ENCODE measurements at places on chromosomes 16 and 17. TPM values are rescaled to one million over a fixed set of nuclear protein-coding genes. Genes with fewer than 3 reads are reported as not detected.

RBFOX1 gene
- not detected for total RNA-seq

HP gene
- not detected for total RNA-seq

DHRS7C gene
- not detected for total RNA-seq

DNA sequence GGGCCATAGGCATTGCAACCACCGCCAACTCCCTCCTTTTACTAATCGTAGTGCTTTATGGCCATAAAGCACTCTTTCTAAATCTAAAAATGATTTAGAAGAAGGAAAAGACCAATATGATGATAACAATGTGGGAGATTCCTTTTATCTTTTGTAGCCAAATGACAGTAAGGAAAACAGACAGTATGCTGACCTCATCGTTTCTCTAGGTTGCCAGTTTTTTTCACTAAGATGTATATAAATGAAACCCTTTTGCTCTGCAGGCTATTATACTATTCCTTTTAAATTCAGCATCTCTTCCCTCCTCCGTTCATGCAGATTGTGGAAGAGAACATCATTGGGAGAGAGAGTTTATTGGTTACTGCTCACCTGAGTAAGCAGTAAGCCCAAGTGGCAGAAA lies 25.3 kb downstream of the OTOA start:
- H3K4me3 ChIP-seq: no peak overlapping the region
- DNase-seq: no peak
- H3K27me3 ChIP-seq: peaks cover 5% of the 10 kb centered on the region
- no peaks in the 10 kb centered on the region for H3K4me1 ChIP-seq
- no peak overlapping the region for H3K27ac ChIP-seq

TP53TG3B gene
- total RNA-seq: not detected

DNA sequence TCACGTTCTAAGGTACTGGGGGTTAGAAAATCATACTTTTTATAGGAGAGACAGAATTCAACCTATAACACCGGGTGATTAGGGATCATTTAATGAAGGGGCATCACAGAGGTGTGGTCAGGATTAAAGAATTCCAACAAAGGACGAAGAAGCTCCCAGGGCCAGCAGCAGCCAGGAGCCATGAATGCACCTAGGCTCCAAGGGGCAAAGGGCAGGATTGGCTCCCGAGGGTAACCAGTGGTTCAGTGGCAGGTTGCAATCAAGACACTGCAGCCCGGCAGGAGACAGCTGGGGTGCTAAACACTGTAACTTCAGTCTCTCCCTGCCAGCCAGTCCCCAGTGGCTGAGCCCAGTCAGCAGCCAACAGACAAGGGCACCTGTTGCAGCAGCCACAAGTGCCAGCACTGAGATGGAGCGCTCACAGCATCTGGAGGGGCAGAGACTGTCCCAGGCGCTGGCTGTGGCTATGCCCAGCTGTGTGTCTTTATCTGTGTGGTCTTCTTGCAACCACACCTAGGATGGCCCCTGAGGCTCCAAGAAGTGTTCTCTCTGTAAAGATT lies 23.9 kb downstream of the DHRS7C start:
- no peak overlapping the region for H3K4me3 ChIP-seq
- no peaks in the 10 kb centered on the region for H3K27me3 ChIP-seq
- H3K27ac ChIP-seq: no peak overlapping the region

GRCh38 chr16:60204181-60204580 lies 1470.1 kb upstream of the GOT2 start:
- no peaks in the 10 kb centered on the region for H3K4me1 ChIP-seq
- H3K27me3 ChIP-seq: no peaks in the 10 kb centered on the region
- H3K27ac ChIP-seq: no peak overlapping the region
- no peak for DNase-seq
- no peaks in the 10 kb centered on the region for H3K36me3 ChIP-seq

PRSS36 gene
- total RNA-seq: 0.14 TPM

ADAMTS18 gene
- total RNA-seq: not detected

DNA sequence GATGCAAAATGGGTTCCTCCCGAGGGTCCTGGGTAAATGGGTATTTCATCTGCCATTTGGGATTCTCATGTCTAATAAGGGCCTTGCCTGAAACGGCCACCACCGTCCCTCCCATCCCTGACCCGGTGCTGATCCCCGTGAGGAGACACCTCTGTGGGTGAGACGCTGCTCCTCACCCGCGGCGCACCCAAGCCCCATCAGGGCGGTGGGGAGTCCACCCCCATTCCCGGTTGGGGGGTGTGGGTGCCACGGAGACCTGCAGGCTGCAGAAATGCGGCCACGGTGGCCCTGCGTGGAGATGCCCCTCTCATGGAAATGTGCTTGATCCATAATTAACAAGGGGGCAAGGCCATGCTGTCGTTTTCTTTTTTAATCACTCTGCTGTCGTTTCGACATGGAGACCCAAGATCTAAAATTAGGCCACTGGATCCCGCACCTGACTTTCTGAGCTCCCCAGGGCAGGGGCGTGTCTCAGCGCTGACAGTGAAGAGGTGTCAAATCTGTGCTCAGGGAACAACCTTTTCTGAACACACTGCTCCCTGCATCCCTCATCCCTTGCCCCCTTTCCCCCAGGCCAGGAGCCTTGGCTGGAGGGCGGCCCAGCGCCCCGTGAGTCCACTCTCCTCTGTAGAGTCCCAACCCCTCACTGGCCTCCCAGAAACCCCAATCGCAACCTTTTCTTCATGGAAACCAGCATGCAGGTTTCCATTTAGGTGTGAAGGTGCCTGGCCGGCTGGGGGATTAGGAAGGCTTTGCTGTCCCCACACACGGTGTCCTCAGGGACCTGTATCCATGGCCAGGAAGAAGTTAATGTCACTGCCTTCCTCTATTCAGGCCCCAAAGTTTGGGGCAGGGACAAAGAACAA lies 38.9 kb downstream of the PEMT start:
- no peaks in the 10 kb centered on the region for H3K27me3 ChIP-seq
- H3K4me3 ChIP-seq: no peak overlapping the region
- no peaks in the 10 kb centered on the region for H3K36me3 ChIP-seq
- DNase-seq: no peak
- no peaks in the 10 kb centered on the region for H3K4me1 ChIP-seq
- no peak overlapping the region for H3K27ac ChIP-seq
